ENCODE measurements at places on chromosomes 3 and 15.

- DNase-seq = no peak
Observed at GRCh38 chr3:169869484-169870220, at the start of gene LRRC31. LRRC31 (minus strand) TSS chr3:169869935; CDS start chr3:169869807, 128 bp downstream.

GRCh38 chr3:20111836-20112235 lies 71.6 kb downstream of the KAT2B start:
- no peak for DNase-seq

- no peak for DNase-seq
Observed at GRCh38 chr15:69380100-69380725, 33.9 kb upstream of the KIF23 start.

DNA sequence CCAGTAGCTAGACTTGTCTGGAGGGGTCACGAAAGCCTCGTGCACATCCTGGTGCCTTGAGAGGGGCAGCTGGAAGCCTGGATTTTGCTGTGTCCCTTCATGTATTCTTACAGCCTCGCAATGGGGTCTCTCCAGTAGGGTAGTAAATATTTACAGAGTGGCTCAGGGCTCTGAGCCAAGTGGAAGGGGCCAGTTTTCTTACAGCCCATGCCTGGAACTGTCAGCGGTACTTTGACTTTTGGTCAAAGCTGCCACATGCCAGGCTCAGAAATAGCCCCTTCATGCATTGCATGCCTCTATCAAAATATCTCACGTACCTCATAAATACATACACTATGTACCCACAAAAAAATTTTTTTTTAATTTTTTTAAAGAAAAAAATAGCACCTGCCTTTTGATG lies 119.2 kb downstream of the OSBPL10 start:
- DNase-seq = no peak

DNA sequence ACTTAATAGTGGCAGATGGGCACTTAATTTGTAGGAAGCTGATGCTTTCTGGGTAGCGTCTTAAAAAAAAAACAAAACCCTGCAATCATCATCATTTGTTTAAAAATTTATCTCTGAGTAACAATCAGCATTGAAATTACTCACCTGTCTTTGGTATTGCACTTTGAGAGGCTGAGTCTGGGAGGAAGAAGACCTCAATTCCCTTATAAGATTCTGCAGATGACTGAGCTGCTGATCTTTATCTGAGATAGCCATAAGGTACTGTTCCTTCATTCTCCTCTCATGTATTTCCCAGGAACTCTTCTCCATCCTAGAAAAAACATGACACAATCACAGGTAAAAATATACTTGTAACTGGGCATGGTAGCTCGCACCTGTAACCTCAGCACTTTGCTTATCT lies 16.4 kb upstream of the HCLS1 start:
- no peak for DNase-seq

DNA sequence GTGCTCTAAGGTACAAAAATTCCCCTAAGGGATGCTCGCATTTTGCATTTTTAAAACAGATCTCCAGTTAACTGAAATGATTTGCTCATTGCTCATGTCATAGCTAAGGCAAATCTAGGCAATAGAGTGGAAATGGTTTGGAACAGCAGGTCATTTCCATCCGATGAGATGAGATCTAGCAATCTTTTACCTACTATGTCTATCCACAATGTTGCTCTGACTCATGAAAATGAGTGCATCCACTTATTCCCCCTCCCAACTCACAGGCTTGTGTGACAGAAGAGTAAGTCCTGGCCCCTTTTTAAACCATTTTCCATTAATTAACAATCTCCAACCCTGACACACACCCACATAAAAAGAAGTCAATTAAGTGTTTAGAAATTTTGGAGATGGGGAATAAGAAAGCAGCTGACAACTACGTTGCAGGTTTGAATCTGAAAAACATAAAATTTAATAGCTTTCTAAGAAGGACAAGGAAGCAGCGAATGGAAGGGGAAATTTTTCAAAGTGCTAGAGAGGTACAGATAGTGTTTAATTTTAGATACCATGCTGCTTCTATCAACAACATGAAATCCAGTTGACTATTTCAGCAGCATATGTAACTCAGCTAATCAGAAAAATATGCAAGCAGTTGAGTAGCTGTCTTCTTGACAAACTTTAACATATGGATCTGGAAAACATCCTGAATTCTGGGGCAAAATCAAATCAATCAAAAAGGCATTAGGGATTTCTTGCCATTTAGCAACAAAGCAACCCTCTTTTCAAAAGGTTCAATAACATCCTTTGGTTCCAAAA lies 112.0 kb downstream of the TMCO5A start:
- DNase-seq = no peak

- no peak for DNase-seq
Observed at GRCh38 chr3:40308725-40309417, 636 bp upstream of the EIF1B start.

DNA sequence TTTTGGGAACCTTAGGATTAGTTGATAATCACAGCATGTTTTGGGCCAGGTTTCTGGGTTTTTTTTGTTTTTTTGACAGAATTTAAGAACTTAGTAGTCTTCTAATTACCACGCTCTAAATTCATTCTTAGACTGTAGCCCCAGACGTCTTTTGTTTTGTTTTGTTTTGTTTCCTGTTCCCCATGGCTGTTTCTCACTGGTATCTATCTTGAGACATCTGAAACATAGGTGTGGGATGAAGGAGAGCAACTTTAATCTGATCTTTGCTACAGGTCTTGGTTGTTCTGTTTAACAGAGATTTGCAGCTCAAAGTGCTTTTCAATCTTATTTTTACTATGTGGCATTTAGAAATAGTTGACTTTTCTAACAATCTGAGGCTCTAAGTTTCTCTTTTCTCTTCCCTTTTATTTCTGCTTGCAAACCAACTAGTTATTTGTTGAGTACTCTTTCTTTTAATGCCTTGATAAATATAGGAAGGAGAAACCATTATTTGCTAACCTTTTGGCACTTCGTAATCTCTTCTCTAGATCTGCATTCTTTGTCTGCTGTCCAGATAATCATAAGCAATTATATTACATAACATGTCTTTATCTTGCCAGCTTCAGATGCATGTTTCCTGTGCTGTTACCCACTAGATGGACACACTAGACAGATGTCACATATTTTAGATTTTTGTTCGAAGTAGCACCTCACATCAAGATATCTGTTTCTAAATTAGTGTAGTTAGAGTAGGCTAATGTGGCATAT lies 40.9 kb downstream of the FBXL2 start:
- peak; percentile 21 for DNase-seq

DNA sequence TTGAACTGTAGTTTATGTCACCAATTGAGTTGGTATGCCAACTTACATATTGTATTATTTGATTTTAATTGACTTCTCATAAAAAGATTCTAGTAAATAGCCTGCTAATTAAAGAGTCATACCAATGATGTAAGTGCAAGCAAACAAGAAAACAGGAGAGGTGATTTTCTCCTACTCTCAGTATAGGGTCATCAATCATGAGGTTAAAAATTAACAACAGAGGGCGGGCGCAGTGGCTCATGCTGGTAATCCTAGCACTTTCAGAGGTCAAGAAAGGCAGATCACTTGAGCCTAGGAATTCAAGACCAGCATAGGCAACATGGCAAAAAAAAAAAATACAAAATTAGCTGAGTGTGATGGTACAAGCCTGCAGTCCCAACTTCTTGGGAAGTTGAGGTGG lies 108.7 kb downstream of the MYO9A start:
- DNase-seq = no peak

DNA sequence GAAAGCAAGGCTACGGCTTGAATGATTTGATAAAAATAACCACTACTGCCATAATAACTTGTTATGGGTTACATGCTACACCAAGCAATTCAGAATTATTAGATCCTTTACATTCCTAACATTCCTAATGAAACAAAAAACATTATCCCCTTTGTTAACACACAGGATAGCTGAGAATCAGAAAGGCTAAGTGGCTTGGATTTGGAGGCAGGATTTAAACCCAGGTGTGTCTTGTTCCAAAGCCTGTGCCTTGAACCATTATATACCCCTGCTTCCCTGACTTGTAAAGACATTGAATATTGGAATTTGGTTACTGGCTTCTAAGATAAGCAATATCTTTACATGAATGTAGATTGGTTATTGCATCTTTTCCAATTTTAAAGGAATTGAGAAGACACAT lies 417.1 kb upstream of the GOLIM4 start:
- DNase-seq = no peak

DNA sequence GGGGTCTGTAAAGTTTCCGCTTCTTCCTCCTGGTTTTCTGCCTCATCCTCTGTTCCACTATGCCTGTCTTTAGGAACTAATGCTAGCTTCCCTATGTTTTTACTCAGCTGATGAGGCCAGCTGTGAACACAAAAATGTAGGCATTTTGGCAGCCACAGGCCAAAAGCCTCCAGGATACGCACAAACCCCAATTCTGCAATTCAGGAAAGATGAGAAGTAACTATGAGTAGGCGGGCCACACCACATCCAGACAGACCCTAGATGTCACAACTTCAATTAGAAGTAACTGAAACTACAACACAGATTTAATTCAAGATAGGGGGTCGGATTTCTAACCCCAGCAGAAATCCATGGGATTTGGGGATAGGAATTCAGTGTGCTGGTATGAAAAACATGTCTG lies 11.9 kb downstream of the CA12 start:
- no peak for DNase-seq

DNA sequence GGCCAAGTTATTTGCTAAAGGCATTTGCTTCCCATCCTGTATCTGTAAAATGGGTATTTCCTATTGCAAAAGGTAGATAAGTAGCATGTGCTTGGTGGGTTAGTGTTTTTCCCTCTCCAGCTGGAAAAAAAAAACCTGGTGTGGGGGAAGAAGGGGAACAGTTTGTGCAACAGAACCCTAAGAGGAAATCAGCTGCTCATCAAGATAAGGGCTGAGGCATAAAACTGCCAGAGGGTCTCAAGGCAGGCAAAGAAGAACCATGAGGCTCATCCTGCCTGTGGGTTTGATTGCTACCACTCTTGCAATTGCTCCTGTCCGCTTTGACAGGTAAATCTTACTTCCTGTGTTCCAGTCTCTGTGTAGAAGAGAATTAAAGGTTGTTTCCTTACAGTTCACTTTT lies at the start of gene CPA3:
TSS of gene CPA3 (plus strand) at position 248 of the 400 bp plus-strand sequence. CDS start at position 260, 12 bp downstream.
- DNase-seq = peak; percentile 23

GRCh38 chr15:34360298-34360697 lies 6.7 kb downstream of the LPCAT4 start:
- DNase-seq = no peak

- peak; percentile 81 for DNase-seq
Observed at GRCh38 chr3:169923189-169923588, 11.8 kb downstream of the SAMD7 start.

GRCh38 chr15:98875309-98875708 lies 132.3 kb downstream of the PGPEP1L start:
- no peak for DNase-seq

GRCh38 chr3:70554170-70554569 lies 241.7 kb upstream of the MDFIC2 start:
- DNase-seq = no peak

GRCh38 chr3:113754494-113755159 lies 7.8 kb downstream of the ATP6V1A start:
- no peak for DNase-seq

DNA sequence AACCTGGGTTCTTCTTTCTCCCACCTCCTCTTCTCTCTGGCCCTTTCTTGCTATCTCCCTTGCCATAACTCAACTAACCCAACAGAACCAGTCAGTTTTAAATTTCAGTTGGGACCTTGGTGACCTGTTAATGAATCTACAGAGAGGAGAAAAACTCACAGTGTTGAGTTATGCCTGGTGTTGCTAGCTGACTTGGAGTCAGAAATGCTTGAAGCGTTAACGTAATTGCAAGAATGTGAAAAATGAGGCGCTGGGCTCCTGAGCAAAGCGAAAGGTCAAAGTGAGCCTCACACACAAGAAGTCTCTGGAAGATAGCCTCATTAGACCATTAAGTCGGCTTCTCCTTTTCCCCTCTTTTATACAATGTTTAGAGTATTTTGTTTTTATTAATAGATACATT lies 18.4 kb downstream of the MEIS2 start:
- no peak for DNase-seq

DNA sequence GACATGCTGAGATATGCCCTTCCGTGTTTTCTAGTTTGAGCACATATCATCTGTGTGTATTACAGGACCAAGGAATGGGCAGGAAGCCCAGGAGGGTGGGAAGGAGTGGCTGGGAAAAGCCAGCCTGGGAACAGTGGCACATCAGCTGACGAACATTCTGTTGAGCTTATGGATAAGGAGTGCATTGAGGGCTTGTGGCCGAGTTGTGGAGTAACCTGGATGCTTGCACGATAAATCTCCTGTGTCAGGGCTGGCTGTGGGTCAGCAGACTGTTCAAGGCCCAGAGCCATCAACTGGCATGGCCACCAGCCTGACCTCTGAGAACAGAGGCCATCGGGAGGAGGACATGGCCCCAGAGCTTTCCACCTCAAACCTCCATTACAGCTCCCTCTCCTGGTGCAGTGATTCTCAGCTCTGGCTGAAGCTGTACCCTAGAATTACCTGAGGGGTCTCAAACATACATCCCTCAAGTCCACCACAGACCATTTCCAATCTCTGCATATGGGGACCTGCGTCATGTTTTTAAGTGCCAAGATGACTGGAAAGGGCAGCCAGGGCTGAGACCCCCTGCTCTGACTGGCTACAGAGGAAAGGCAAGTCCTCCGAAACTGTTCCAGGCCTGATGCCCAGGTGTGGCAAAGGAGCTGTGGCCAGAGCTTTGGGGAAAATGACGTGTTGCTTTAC lies 4.8 kb upstream of the VILL start:
- no peak for DNase-seq

- DNase-seq = no peak
Observed at GRCh38 chr15:89030311-89030710, 57.9 kb upstream of the ABHD2 start.

- DNase-seq = peak; percentile 44
Observed at GRCh38 chr15:68816795-68817303, 3.8 kb downstream of the ANP32A start.

- no peak for DNase-seq
Observed at GRCh38 chr15:96020797-96021196, 309.7 kb upstream of the NR2F2 start.

DNA sequence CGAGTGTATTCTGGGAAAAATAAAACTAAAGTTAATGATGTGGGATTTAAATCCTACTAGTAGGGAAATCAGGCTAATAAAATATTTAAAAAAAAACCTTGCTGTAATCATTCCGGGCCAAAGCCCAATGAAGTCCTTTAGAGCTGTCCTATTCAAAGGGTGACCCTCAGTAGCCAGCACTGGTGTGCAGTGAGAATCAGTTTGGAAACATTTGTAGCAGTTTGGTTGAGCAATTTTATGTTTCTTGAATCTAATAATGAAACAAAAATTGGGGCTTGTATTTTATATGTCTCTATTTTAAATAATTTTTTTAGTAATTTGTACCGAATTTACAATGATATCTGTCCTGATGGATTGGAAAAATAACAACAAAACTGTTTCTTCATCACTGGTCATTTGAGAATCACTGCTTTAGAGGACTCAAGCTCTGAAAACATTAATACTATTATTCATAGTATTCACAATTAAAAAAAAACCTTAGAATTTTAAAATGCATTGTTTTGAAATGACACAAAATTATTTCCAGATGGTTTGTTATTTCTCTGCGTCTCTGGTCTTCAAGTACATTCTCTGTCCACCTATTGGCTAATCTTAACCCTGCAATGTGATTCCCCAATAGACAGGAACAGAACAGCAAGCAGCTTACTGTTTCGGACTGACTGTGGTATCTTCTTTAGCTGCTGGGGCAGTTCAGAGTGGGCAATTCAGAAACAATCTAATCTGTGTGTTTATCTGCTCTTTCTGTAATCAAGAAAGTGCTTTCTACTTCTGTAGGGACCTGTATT lies 71.2 kb downstream of the OTOL1 start:
- DNase-seq = no peak

Measured in hematopoietic multipotent progenitor cell treated with erythropoietin and hydrocortisone succinate and interleukin-3 and kit ligand, for 8 days (in vitro differentiated cells).